ENCODE measurements at places on chromosomes 5 and 9.

- DNase-seq = no peak
Measured at GRCh38 chr5:175738126-175738525, 80.3 kb downstream of the HRH2 start.

DNA sequence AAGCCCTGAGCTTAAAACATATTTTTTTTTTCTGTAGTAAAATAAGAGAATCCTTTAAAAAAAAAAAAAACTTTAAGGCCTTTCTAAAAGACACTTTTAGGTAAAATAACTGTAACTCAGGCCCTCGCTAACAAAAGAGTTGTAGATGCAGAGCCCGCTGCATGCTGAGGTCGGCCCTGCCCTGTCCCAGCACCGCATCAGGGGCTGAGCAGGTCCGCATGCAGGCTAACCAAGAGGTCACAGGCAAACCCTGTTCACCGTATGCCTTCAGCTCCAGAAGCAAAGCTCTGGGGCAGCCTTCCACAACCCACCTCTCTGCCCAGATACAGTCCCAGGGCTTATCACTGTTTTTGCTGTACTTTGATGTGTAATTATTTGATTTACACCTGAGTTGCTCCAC is 216.1 kb downstream of the GNA14 start:
- DNase-seq = no peak

- no peak for DNase-seq
Measured at GRCh38 chr9:242461-243080, 27.9 kb downstream of the DOCK8 start.

GRCh38 chr5:14174230-14174636 is 31.1 kb downstream of the TRIO start:
- DNase-seq = no peak

GRCh38 chr9:81225596-81225995 is 463.8 kb downstream of the TLE1 start:
- DNase-seq = no peak

GRCh38 chr9:105330201-105330600 is 85.8 kb downstream of the SLC44A1 start:
- DNase-seq = no peak

All from memory B cell (primary cell).